Skin of body (tissue), 3 donors: ENCODE measurements at places on chromosomes 3 and 15.

- no peak for DNase-seq
Observed at GRCh38 chr3:159029306-159030026, 227.6 kb downstream of the MFSD1 start.

GRCh38 chr3:112471596-112472325 is 27.5 kb downstream of the BTLA start:
- no peak for DNase-seq

DNA sequence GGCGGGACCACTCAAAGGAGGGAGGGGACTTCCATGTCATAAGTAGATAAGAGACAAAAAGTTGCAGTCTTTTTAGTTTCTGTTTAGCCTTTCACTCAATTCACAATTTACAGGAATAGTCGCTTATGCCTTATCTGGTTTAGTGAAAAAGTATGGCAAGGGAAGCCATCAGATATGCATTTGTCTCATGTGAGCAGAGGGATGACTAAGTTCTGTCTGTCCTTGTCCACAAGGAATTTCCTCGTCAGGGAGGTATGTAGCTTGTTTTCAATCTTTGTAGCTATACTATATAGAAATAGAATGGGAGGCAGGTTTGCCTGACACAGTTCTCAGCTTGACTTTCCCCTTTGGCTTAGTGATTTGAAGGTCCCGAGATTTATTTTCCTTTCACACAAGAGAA is 882.8 kb downstream of the NAALADL2 start:
- DNase-seq, result no peak

GRCh38 chr3:51954105-51954504 is 1.1 kb upstream of the GPR62 start:
- no peak for DNase-seq
